Stomach (tissue), 19 donors: ENCODE measurements at places on chromosomes 1 and 21. TPM values are rescaled to one million over a fixed set of nuclear protein-coding genes. Genes with fewer than 3 reads are reported as not detected.
A peak's percentile ranks its signal among the peaks of the same experiment; 100 is the strongest.

DNA sequence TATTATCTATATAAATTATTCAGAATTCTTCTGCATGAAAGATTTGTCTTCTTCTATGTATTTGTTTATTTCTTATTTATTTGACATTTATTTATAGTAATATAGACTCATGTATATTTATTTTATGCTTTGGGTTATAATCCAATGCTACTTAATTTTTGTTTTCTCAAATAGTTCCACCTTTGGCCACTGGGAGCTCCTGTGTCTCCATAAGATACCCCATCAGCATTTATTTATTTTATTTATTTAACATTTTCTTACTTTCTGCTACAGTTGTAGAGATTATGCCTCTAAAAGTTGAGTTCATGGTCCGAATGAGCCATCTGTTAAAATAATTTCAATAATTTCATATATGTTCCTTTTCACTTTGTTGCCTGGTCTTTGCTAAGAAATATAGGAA lies 289.4 kb downstream of the ADGRL2 start:
- no peaks in the 10 kb centered on the region for H3K27me3 ChIP-seq
- no peak overlapping the region for H3K27ac ChIP-seq
- H3K4me1 ChIP-seq = no peaks in the 10 kb centered on the region
- no peaks in the 10 kb centered on the region for H3K36me3 ChIP-seq
- H3K4me3 ChIP-seq = no peak overlapping the region
- DNase-seq = no peak

DNA sequence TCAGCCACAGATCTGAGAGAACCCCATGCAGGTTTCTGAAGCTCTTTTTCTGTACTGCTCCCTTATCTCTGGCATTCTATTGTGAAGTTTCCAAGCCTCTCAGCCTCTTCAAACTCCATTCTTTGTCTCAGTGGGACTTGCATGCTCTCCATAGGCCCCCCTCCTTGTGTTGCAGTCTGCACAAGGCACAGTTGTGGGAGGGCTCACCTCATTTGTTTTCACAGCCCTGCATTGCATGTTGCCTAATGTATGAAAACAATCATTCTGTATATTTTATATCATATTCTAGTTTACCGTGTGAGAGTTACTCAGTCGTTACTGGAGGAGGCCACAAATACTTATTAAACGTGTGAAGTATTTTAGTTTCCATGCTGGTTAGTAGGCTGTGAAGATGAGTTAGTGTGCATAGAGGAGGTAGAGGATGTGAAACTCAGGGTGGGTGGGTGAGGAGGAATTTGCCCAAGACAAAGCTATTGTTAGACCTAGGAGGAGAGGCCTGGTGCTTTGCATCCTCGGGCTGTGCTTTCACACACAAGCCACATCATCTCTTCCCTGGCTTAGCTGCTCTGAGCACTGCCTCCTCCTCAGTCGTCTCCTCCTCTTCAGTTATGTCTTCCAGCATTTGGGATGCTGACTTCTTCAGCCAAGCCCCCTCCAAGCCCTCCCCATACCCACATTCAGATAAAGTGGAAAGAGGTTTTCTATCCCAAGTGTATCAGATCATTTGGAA lies 7.8 kb upstream of the CHI3L2 start:
- DNase-seq = peak; percentile 33
- no peaks in the 10 kb centered on the region for H3K36me3 ChIP-seq
- no peaks in the 10 kb centered on the region for H3K27me3 ChIP-seq
- H3K4me1 ChIP-seq = peaks cover 68% of the 10 kb centered on the region
- no peak overlapping the region for H3K27ac ChIP-seq

DNA sequence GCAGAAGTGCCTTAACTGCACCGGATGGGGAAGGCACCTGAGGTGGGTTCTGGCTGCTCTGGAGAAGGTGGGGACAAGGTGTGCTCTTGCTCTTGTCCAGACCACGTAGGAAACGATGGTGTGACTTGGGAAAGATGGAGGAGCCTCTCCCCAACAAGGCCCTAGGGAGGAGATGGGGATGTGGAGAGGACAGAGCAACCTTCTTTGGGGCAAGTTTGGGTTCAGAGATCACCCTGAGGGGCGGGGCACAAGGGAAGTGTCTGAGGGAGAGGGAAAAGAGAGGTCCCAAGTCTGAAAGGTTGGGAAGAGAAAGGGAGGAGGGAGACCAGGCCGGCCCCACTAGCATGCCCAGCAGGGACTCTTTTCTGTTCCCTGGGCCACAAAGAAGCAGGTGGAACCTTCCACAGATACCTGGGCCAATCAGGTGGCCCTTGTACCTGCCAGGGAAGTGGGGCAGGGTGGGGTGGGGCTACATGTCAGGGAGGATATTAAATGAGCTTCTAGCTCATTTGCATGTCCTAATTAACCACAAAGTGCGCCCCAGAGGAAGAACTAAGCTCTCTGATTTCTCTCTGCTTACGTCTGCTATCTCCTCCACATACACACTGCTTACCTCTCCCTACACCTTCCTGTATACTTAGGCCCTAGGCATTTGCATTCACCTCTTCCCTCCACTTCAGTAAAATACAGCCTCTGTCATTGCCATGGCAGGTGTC lies 15.9 kb downstream of the INKA2 start:
- DNase-seq = no peak
- peaks cover 7% of the 10 kb centered on the region for H3K4me1 ChIP-seq
- H3K4me3 ChIP-seq = no peak overlapping the region
- no peaks in the 10 kb centered on the region for H3K27me3 ChIP-seq

- H3K36me3 ChIP-seq = no peaks in the 10 kb centered on the region
- no peaks in the 10 kb centered on the region for H3K4me1 ChIP-seq
- no peak overlapping the region for H3K27ac ChIP-seq
- no peaks in the 10 kb centered on the region for H3K27me3 ChIP-seq
- DNase-seq = no peak
- H3K4me3 ChIP-seq = no peak overlapping the region
Observed at GRCh38 chr1:104315823-104316222, 566.1 kb downstream of the AMY1C start.

GRCh38 chr1:209417761-209418160 lies 165.8 kb upstream of the CAMK1G start:
- no peaks in the 10 kb centered on the region for H3K4me1 ChIP-seq
- no peaks in the 10 kb centered on the region for H3K27me3 ChIP-seq
- no peaks in the 10 kb centered on the region for H3K36me3 ChIP-seq
- H3K4me3 ChIP-seq = no peak overlapping the region
- DNase-seq = no peak
- no peak overlapping the region for H3K27ac ChIP-seq

Gene NPHS2
- total RNA-seq = 0.55 TPM

DNA sequence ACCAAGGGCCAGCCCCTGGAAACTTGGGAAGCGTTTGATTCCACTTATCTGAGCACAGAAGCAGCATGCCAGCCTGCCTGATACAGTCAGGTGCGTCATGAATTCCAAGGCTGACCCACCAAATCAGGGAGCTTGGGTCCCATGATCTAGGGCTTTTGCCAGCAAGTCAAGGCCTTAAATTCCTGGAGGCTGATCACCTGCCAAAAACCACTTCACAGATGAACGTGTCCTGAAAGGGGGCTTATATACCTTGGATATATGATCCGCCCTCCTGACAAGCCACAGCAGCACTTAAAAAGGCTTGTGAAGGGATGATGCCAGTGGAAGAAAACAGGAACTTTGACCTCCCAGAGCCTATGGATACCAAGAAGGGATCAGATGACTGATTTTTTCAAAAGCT lies 24.0 kb upstream of the CLIC6 start:
- no peak overlapping the region for H3K4me3 ChIP-seq
- H3K27me3 ChIP-seq = no peaks in the 10 kb centered on the region
- no peak overlapping the region for H3K27ac ChIP-seq
- H3K36me3 ChIP-seq = no peaks in the 10 kb centered on the region
- peaks cover 11% of the 10 kb centered on the region for H3K4me1 ChIP-seq
- DNase-seq = peak; percentile 74

- H3K4me1 ChIP-seq = no peaks in the 10 kb centered on the region
- no peaks in the 10 kb centered on the region for H3K36me3 ChIP-seq
- no peak for DNase-seq
- no peak overlapping the region for H3K4me3 ChIP-seq
- H3K27me3 ChIP-seq = no peaks in the 10 kb centered on the region
Observed at GRCh38 chr21:8993943-8994639, 1527.3 kb upstream of the TPTE start.
